ENCODE measurements at places on chromosomes 7 and 10. TPM values are rescaled to one million over a fixed set of nuclear protein-coding genes. Genes with fewer than 3 reads are reported as not detected.
A peak's percentile ranks its signal among the peaks of the same experiment; 100 is the strongest.

FOXP2 gene
- total RNA-seq = 4.4 TPM

TLX1 gene
- total RNA-seq = 1.3 TPM

CUBN gene
- total RNA-seq = 0.25 TPM

TAS2R4 gene
- 0.40 TPM for total RNA-seq

ACHE gene
- total RNA-seq = 0.48 TPM

ABCC2 gene
- 254 TPM for total RNA-seq

ARHGEF35 gene
- 7.2 TPM for total RNA-seq

METTL2B gene
- total RNA-seq = 13.9 TPM

DNA sequence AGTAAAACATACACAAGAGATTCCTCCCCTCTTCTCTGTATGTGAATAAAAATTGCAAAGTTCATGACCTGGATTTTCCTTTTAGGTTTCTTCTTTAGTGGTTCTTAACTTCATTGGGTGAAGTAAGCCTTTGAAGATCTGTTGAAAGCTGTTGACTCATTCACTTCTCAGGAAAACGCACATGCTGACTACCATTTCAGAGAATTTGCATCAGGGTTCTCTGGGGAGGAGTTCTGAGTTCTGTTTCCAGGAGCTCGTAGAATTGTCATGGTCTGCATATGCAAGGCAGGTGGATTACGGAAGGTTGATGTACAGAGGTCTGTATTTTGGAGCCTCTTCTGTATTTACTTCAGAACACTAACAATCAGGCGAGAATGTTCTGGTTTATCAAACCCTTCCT lies 962 bp upstream of the SLC26A4 start:
- no peak for DNase-seq

GRCh38 chr10:34198953-34199352 lies 616.1 kb downstream of the PARD3 start:
- DNase-seq = no peak

DNA sequence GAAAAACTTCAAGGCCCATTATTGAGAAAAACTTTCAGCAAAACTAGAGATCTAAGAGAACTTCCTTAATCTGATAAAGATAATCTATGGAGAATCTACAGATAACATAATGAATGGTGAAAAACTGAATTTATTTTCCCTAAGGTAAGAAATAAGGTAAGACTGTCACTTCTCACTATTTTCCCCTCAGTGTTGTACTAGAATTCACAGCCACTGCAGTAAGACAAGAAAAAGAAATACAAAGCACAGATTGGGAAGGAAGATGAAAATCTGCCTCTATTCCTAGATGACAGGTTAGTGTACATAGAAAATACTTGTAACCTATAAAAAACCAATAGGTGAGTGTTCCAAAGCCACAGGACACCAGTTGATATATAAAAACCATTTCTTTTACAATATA lies 220.7 kb upstream of the SHH start:
- no peak for DNase-seq

GRCh38 chr10:29158066-29158465 lies 130.8 kb upstream of the LYZL1 start:
- no peak for DNase-seq

- DNase-seq = no peak
Observed at GRCh38 chr7:51062222-51062987, 254.2 kb downstream of the COBL start.

- no peak for DNase-seq
Observed at GRCh38 chr7:36838616-36839225, 114.4 kb upstream of the AOAH start.

GRCh38 chr7:132247995-132248618 lies 328.2 kb downstream of the PLXNA4 start:
- DNase-seq = no peak

GRCh38 chr7:85595750-85596178 lies 408.9 kb upstream of the SEMA3D start:
- no peak for DNase-seq

GRCh38 chr10:122018951-122019413 lies 30.0 kb downstream of the TACC2 start:
- DNase-seq = peak; percentile 61
